Epithelial cell of prostate (primary cell): ENCODE measurements at places on chromosomes 11 and 22.

DNA sequence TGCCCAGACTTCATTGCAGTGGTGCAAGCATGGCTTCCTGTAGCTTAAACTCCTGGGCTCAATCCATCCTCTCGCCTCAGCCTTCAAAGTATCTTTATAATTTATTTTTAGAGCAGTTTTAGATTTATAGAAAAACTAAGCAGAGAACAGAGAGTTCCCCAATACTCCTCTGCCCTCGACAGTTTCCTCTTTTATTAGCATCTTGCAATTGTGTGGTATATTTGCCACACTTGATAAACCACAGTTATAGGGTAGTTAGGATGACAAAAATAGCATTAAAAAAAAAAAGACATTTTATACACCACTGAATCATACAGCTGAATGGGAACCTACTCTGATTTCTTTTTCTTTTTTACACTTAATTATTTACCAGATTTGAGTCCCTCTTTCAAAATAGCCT is 31.2 kb downstream of the MS4A2 start:
- no peak for DNase-seq

GRCh38 chr22:39519681-39520225 is 609 bp upstream of the ATF4 start:
- DNase-seq: no peak

GRCh38 chr11:116881143-116881542 is 43.7 kb upstream of the APOA1 start:
- DNase-seq: no peak

DNA sequence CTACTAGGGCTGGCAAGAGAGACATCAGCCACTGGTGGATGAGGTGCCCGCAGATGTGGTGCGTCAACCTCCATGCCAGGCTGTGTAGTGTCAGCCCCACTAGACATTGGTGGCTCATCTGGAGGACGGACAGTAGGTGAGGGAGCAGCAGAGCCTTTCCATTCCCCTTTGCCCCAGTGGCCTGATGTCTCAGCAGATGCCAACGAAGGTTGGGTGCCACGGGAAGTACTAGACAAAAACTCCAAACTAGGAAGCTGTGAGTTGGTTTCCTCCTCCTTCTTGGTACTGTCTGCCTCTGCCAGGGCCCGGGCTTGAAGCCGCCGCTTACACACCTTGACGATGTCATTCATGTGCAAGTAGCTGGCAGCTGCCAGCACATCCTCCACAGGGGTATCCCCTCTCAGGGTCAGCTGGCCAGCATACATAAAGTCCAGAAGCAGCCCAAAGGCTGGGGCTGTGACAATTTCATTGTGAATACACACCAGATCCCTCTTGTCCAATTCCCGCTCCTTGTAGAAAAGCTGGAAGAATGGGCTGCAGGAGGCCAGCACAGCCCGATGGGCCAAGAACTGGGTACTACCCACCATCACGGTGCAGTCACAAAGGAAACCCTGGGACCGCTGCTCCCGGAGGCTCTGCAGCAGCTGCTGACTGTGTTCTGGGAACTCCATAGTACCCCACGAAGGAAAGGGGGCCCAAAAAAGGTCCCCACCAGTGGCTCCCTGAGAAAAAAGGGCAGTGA is 795 bp downstream of the ZBTB3 start:
- DNase-seq: no peak

- no peak for DNase-seq
Observed at GRCh38 chr11:117831661-117832415, 7.3 kb upstream of the FXYD2 start.
